Dermis microvascular lymphatic vessel endothelial cell (primary cell): ENCODE measurements at places on chromosomes 7 and 10. TPM values are rescaled to one million over a fixed set of nuclear protein-coding genes. Genes with fewer than 3 reads are reported as not detected.
A peak's percentile ranks its signal among the peaks of the same experiment; 100 is the strongest.

DNA sequence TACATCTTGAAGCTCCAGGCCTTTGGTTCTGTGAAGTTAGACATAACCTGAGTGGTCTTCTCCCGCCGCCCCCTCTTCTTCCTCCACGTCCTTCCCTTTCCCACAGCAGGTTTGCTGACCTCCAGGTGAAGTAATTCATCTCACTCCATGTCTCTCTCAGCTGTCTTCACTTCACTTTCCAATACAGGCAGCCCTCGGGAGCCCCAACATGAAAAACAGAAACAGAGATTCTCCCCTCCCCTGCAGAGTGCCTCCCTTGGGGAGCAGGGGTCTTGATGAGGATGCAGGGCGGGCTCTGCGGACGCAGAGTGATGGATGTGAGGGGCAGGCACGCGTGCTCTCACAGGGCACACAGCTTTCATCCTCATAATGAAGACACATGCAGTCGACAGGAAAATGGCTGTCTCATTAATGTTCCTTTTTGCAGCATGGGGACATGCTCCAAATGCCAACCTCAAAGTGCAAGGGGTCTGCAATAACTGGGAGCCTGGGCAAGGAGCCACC is 95.6 kb downstream of the GPAM start:
- no peak for DNase-seq

- no peak for DNase-seq
These were observed 295.6 kb downstream of the AUTS2 start for GRCh38 chr7:69893906-69894305.

- no peak for DNase-seq
These were observed 33.8 kb downstream of the MICALL2 start for GRCh38 chr7:1425292-1426136.

DNA sequence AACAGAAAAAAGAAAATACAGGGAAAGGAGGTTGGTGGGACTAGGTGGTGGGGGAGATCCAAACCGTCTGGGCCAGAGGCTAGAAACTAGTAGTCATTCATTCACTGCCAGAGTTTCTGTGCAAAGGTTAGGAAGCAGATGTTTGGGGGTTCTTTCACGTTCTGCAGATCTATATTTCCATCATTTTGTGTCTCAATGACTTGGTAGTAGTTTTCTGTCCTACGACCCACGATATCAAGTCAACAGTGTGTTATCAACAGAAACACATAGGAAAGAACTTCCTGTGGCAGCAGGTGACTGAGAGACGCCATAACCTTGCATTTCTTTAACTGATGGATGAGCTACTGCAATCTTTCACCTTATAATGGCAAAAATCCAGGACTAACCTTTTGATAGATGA is 1.8 kb downstream of the CEP55 start:
- peak; percentile 50 for DNase-seq

- DNase-seq = no peak
These were observed 940.7 kb downstream of the NRG3 start for GRCh38 chr10:82815680-82816079.

DNA sequence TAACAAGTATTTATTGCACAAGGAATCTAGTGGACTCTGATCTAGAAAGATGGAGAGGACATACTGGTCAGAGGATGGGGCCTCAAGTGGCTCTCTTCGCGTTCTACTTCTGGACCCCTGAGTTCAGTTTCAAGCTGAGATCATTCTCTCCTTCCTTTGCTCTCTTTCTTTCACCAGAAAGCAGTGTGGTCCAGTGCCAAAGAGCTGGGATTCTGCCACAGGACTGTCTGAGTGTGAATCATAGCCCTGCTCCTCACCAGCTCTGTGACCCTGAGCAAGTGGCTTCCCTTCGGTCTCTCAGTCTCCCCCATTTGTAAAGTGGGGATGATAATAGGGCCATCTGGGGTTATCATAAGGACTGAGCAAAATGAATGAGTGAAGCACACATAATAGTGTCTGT is 715.2 kb downstream of the SUGCT start:
- no peak for DNase-seq

Gene CPA2
- total RNA-seq = not detected in 2 replicates

Gene SVIL
- total RNA-seq = 62.6 and 79.6 TPM in 2 replicates

Gene LIPF
- total RNA-seq = not detected in 2 replicates

Gene PAX2
- not detected in 2 replicates for total RNA-seq

Gene ITIH5
- 0.26 and 1.0 TPM in 2 replicates for total RNA-seq
